ENCODE measurements at places on chromosomes 1 and 21.

DNA sequence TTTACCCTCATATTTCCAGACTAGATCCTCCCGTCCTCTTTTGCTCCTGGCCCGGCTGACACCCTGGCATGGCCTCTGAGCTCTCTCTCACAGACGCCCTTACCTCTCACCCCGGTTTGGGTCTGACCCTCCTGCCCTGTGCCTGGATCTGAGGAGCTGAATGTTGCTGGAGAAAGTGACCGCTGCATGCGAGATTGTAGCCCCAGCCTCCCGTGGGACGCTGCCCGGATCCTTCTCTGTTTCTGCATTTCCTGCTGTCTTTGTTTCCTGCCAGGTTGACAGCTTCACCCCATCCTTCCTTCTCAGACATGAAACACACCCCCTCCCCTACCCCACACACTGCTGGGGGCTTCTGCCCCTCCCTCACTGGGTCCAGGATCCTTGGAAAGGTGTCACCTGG, 9.5 kb downstream of the FAM131C start:
- no peak for DNase-seq

- no peak for DNase-seq
Observed at GRCh38 chr1:182806015-182806678, 16.6 kb downstream of the NPL start.

DNA sequence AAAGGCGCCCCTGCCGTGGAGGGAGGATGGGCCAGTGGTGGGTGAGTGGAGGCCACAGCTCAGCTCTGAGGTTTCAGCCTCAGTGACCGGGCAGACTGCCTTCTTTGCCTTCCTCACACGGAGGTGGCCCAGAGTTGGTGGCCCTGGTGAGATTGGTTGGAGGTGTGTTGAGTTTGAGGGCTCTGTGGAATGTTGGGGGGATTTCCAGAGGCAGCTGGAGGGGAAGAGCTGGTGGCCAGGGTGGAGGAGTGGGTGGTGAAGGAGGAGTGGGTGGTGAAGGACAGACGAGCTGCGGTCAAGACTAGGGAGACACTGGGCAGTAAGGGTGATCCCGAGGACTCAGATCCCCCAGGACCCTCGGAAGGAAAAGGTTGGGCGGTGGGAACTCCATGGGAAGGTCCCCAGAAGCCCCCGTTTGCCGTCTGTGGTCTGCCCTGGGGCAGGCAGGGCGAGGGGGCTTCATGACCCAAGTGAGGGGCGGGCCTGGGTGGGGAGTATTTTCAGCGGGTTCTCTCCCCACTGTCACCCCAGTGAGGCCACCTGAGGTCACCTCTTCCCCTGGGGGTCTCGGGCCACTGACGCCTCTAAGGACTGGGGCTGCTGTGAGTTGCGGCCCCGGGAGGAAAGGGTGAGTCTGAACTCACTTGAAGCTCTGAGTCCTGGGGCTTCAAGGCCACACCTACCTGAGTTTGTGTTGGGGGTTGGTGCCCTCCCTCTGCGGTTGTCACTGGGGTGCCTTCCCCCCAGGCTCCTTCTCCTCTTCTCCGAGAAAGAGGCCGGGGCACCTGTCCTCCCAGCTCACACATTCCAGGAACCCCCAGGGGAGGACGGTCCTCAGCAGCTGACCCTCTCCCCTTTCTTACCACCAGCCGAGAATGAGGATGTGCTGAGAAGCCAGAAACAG, 22.7 kb upstream of the PIK3CD start:
- DNase-seq, result no peak

- no peak for DNase-seq
Observed at GRCh38 chr1:186930238-186930637, 101.5 kb downstream of the PLA2G4A start.

- DNase-seq, result no peak
Observed at GRCh38 chr1:39044762-39045161, 18.6 kb downstream of the NDUFS5 start.

DNA sequence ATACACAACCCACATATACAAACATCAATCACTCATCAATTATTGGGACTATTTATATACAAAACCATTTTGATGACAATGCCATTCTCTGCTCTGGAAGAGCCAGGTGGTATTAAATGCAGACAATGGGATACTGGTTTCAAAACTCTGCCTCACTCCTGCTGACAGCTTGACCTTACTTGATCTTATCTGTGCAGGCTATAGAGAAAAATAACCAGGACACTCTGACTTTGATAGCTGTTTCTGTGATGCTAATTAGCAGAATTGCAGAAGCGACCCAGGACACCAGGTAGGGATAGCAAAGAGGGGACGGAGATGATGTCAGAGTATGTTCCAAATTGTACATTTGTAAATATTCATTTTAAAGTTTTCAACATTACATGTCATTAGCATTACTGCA, 89.5 kb downstream of the OLFM3 start:
- DNase-seq, result no peak

GRCh38 chr1:202105571-202106339, 17.0 kb upstream of the GPR37L1 start:
- peak; percentile 29 for DNase-seq

GRCh38 chr1:206600527-206600926, 11.7 kb downstream of the EIF2D start:
- DNase-seq, result peak; percentile 50

- no peak for DNase-seq
Observed at GRCh38 chr1:115609021-115609420, 32.7 kb upstream of the VANGL1 start.

GRCh38 chr21:36489776-36490165, 9.8 kb upstream of the CLDN14 start:
- DNase-seq, result no peak

DNA sequence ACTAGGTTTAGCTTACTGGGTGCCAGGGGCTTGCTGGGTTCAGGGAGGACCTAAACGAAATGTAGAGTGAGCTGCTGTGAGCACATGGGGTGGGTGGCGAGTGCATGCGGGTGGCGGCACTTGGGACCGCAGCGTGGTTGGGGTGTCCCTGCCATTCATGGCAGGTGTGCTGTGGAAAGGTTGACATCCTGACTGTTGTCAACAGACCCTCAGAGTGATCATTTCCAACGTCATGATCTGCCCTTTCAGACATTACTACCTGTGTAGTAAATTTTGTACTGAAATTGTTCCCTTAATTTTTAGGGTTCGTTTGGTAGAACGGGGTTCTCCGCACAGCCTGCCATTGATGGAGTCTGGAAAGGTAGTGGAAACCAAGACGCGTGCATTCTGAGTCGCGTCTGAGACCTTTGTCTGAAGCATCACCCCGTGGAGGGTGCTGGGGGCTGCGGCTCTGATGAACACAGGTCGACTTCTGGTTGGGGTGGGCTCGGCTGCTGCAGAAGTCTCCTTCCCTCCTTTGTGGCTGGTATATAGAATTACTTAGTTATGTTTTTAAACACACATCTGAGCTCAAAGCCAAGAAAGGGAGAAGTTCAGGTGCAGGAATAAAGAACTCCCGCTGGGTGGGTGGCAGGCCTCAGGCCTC, 43.3 kb downstream of the S100B start:
- no peak for DNase-seq

DNA sequence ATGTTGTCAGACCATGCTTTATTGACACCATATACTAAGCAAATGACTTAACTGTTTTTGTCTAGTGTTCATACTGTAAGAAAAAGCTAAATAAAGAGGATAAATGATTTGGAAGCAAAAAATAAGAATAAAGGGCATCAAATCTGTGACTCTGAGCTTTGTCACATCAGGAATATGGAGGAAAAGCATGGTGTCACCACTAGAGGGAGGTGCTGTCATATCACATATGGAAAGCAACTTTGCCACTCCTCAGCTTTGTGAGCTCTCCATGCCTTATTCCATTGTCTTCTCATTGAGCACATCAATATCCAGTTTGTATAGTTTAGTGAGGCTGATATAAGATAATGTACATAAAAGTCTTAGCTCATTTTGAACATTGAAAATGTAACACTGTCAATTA, 20.8 kb upstream of the GBP1 start:
- no peak for DNase-seq

GRCh38 chr21:18801468-18801867, 397.9 kb upstream of the TMPRSS15 start:
- DNase-seq, result no peak

DNA sequence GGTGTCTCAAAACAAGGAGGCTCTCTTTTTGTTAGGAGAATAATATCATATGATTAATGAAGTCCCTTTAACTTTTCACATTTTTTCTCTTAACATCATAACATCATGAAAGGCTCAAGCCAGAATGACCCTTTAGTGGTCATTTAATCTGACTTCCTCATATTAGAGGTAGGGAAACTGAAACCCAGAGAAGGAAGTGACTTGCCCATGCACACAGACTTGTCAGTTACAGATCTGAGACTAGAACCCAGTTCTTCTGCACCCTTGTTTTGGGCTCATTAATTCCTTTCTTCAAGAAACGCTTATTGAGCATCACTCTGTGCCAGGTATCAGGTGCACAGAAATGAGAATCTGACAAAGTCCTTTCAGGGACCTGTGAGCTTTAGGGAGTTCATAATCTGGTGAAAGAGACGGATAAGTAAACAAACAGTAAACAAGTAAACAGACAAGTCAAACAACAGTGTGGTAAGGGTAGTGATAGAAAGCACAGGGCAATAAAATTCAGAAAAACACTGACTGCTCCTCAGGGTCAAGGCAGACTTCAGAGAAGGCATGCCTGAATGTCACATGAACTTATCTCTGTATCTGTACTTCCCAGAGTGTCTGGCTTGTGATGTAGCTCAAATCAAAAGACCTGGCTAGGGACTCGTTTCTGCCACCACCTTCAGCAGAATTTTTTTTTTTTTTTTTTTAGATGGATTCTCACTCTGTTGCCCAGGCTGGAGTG, 38.3 kb upstream of the OSBPL9 start:
- DNase-seq, result no peak

GRCh38 chr1:65278376-65279069, 30.8 kb upstream of the DNAJC6 start:
- no peak for DNase-seq

GRCh38 chr1:35173909-35174540, 18.9 kb downstream of the SFPQ start:
- DNase-seq, result no peak

GRCh38 chr1:110242062-110242461, 31.9 kb downstream of the KCNC4 start:
- DNase-seq, result no peak

DNA sequence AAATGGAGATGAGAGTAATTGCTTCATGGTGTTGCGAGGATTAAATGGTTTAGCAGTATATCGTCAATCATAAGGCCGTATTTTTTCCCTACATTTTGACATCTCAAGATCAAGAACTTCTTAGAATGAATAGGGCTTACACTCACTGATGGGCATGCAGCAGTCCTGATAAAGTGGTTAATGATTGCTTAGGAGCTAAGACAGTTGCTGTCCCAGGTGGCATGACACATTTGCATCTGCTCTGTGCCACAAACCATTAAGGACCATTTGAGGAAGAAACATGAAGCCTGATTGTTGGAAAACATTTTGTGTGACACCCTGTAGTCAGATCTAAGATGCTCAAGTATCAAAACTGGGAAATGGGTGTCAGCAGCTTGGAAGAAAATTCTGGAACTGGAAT, 81.0 kb upstream of the SGIP1 start:
- no peak for DNase-seq

DNA sequence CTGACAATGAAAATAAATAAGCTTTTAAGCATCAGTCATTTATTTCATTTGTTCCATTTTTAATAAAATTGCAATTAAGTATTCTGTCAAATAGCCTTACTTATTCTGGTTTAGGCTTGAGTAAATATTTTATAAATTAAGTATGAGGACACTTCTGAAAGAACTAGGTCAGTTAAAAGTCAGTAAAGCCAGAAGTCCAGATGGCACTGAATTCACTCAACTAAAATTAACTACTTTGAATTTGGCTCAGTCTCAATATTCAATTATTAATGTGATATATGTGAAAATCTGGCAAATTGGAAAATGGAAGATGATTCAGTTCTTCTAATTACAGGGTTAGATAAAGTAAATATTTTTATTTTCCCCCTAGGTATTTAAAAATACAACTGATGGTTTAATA, 174.2 kb downstream of the BRINP3 start:
- DNase-seq, result no peak

Data from right hindlimb (tissue), 1 donor.